ENCODE measurements at places on chromosomes 13 and 19.

DNA sequence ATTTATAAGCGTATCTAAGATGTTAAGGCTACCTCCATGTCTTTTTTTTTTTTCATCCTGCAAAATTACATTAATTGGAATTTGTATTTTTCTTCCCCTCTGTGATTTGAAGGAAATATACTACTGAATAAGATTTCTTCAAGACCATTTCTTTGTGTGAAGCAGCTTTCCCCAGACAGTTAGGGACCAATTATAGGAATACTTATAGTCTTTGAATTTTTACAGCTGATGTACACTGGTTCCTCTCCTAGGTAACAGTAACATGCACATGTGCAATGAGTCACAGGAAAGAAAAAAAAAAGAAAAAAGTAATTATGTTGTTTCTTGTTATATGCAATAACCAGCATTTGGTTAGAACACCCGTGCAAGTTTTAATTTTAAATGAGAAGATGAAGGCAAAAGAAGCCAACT is 82.0 kb downstream of the PCDH9 start:
- no peak for DNase-seq

GRCh38 chr19:7648265-7649014 is 11.5 kb downstream of the STXBP2 start:
- DNase-seq: no peak

DNA sequence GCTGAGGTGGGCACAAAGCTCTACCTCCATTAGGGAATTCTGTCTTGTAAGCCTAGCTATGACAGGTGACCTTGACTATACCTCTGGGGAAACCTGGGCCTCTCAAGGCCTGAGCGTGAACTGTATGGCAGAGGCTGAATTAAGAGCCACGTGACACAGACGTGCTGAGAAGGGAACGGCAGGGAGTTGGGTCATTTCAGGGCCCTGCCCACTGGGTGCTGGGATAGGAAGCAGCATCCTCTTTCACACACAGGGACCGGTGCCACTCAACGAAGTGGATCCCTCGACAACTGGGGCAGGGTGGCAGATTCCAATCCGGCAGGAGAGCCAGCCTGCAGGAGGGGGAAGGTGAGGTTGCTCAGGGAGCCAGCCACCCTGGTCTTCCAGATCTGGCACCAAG is 9.2 kb downstream of the ASF1B start:
- no peak for DNase-seq

DNA sequence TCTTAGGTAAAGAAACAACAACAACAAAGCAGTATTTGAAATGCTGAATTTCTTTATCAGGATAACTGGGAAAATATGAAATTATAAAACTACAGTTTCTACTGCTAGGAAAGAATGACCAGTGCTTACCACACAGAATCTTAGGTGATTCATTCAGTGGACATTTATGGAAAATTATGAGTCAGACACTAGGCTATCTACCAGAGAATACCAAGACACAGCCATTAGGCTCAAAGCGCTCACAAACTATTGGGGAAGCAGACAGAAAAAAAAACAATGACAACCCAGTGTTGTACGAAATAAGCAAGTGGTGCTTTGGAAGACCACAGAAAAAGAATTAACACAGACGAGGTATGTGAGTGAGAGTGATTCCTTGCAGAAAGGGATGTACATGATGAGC is 1019.5 kb downstream of the PCDH9 start:
- no peak for DNase-seq

DNA sequence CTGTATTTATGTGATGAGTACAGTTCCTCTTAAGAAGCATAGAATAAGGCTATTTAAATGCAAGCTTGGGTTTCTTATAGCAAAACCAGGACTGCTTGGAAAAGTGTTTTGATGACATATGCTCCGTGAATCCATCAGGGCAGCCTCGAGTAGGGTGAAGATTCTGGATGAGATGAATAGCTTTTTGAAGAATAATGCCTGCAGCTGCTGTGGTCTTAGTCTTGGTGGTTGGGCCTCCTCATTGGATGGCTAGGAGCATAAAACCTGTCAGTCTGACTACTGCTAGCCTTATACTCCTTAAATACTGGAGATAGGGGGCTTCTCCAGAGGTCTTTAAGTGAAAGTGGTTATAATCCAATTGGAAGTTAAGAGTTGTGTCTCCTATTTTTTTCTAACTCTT is 704.3 kb downstream of the FGF9 start:
- no peak for DNase-seq

GRCh38 chr13:20814224-20814910 is 40.6 kb upstream of the EEF1AKMT1 start:
- no peak for DNase-seq

DNA sequence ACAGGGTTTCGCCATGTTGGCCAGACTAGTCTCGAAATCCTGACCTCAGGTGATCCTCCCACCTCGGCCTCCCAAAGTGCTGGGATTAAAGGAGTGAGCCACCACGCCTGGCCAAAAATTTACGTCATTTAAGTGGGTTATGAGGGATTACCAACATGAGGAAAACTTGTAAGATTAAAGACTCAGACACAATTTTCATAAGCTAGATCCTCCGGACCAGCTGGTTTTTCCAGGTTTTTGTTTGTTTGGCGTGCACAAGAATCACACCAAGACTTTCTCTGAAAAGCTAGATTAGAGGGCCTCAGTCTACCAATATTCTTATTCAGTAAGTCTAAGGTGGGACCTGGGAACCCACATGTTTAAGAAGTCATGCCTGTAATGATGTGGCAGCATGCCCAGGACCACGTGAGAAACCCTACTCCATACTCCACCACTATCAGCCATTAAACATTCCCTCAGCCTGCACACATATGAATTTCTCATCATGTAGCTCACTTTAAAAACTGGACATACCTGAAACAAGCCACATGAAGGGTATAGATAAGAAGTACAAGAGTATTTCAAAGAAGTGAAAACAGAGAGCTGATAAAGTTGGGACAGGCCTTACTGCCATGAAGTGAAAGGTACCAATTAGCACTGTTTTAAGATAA is 25.7 kb downstream of the DIAPH3 start:
- no peak for DNase-seq

GRCh38 chr19:50679177-50680125 is 30.2 kb downstream of the C19orf81 start:
- peak; percentile 74 for DNase-seq

DNA sequence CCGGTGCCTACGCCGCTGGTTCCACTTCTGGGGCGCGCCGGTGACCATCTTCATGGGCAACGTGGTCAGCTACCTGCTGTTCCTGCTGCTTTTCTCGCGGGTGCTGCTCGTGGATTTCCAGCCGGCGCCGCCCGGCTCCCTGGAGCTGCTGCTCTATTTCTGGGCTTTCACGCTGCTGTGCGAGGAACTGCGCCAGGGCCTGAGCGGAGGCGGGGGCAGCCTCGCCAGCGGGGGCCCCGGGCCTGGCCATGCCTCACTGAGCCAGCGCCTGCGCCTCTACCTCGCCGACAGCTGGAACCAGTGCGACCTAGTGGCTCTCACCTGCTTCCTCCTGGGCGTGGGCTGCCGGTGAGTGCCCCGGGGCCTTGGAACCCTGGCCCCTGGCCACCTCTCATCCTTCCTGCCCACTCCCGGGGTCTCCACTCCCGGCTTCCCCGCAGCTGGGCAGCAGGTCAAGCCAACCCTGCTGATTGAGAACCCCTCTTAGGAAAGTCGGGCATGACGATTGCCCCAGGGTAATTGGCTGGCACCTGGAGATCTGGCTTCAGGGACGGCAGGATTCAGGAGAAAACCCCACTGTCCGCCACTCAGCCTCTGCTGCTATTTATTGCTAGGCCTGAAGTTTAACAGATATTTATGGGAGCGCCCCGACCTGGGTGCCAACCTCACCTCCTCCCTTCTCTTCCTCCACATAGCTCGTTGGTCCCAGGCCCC is 39.1 kb downstream of the TRPM4 start:
- no peak for DNase-seq

DNA sequence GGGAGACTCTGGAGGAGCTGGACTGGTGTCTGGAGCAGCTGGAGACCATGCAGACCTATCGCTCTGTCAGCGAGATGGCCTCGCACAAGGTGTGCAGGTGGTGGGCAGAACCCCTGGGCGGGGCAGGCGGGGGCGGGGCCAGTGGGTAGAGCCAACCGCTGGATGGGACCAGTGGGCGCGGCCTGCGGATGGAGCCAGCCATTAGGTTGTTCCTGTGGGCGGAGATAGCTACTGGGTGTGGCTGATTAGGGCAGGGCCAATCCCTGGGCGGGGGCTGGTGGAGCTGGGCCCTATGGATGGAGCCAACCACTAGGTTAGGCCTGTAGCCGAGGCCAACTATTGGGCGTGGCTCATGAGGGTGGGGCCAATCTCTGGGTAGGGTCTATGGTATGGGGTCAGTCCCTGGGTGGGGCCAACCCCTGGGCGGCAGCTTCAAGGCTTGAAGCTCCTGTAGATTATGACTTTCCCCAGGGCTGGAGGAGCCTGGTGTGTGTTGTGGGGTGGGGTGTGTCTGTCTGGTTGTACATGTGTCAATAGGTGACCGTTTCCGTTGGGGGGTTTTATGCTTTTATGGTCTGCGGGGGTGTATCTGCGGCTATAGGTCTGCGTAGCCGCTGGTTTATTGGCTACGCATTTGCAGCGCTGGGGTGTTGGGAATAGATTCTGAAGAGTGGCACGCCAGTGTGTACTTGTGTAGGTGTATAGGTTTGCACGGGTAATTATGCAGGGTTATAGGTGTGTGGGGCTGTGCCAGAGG is 30.7 kb downstream of the PDE4A start:
- no peak for DNase-seq

DNA sequence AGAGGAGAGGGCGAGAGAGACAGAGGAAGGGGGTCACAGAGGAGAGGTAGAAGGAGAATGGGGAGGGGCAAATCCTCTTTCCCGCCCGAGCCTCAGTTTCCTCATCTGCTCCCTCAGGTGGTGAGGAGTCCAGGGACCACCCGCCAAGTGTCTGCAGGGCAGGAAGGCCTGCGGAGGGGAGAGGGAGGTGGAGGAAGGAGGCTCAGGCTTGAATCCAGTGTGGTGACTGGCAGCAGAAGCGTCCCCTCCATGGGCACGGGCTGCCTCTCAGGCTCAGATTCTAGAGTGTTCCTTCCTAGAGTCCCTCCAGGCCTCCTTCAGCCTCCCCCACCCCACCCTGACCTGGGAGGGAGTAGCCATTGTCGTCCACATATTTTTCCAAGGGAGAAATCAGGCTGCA is 16.5 kb upstream of the GARIN5A start:
- no peak for DNase-seq

- DNase-seq: no peak
These were observed 260.5 kb downstream of the RFC3 start for GRCh38 chr13:34078334-34078999.

- no peak for DNase-seq
These were observed 149.5 kb downstream of the DCT start for GRCh38 chr13:94329754-94330551.

- no peak for DNase-seq
These were observed 375.3 kb downstream of the GPC5 start for GRCh38 chr13:91773591-91774227.

GRCh38 chr13:96090240-96091101 is 564 bp downstream of the HS6ST3 start:
- DNase-seq: no peak

GRCh38 chr13:39317291-39317690 is 279.0 kb downstream of the NHLRC3 start:
- no peak for DNase-seq

DNA sequence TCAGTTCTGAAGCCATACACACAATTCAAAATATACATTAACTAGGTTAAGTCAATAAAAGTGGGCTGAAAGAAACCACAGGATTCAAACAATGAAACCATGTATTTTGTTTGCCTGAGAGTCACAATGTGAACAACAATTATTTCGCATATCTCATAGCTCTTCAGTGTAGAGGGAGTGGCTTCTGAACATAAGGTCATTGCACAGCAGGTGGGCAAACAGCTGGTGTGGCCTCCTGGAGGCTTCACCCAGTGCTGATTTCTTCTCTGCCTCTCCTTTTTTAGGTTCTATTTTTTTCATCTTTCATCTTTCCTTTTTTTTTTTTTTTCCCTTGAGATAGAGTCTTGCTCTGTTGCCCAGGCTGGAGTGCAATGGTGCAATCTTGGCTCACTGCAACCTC is 40.4 kb upstream of the ZNF254 start:
- no peak for DNase-seq

GRCh38 chr13:25886438-25887214 is 165.2 kb downstream of the SHISA2 start:
- DNase-seq: no peak

GRCh38 chr19:7739211-7739755 is 7.4 kb upstream of the CLEC4G start:
- DNase-seq: no peak

GRCh38 chr19:13929956-13930355 is 8.3 kb downstream of the PODNL1 start:
- DNase-seq: no peak

- no peak for DNase-seq
These were observed 1.5 kb downstream of the TTC9B start for GRCh38 chr19:40216777-40217026.

DNA sequence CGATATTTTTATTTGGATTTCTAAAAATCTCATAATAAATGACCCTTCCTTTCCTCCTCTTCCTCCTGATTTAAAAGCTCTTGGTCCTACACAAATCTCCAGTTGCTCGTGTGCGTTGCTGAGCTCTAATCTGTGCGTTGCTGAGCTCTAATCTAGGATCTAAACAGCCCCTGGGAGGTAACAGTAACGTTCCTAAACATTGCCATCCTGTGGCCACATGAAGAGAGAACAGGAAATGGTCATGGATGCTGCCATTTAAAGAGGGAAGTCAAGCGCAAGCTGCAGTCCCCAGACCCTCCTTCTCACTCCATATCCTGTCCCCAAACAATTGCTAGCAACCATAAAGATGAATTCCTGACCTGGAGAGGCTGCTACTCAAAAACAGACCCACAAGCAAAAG is 170.8 kb downstream of the NUFIP1 start:
- DNase-seq: no peak

DNA sequence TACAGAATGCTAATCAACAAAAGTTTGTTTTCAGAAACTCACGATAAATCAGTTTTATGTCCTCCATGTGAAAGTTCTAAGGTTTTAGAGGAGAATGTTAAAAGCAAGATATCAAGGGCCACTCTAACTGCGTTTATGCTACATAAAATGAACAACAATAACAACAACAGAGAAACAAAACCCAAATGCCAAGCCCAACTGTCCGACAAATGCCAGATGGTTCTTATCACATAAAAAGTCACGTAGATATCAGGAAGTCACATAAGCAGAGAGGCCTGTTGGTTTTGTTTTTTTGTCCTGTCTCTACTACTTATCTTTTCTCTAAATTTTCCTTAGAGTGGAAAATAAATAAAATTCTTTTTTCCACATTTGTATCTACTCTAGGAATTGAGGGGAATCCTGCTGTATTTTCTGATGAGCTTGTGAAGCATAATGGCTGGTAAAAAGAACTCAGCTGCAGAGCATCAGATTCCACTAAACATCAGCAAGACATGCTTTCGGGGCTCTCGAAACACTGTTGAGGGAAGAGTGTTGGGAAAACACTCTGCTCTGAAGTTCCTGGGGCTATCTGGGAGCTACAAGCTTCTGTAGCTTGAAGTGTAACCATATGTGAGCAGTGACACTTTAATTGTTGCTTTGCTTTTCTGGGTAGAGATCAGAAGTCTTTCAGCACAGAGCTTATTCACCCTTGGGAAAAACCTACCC is 110.1 kb downstream of the SLAIN1 start:
- DNase-seq: no peak

- DNase-seq: peak; percentile 61
These were observed 7.6 kb downstream of the EGLN2 start for GRCh38 chr19:40806423-40807146.

GRCh38 chr13:42312817-42313431 is 41.0 kb downstream of the AKAP11 start:
- no peak for DNase-seq

All from activated CD8-positive, alpha-beta memory T cell treated with anti-CD3 and anti-CD28 coated beads for 48 hours (primary cell).